ENCODE measurements at places on chromosomes 6 and 20.

GRCh38 chr6:90442366-90442765 is 144.5 kb downstream of the MAP3K7 start:
- DNase-seq, result no peak

DNA sequence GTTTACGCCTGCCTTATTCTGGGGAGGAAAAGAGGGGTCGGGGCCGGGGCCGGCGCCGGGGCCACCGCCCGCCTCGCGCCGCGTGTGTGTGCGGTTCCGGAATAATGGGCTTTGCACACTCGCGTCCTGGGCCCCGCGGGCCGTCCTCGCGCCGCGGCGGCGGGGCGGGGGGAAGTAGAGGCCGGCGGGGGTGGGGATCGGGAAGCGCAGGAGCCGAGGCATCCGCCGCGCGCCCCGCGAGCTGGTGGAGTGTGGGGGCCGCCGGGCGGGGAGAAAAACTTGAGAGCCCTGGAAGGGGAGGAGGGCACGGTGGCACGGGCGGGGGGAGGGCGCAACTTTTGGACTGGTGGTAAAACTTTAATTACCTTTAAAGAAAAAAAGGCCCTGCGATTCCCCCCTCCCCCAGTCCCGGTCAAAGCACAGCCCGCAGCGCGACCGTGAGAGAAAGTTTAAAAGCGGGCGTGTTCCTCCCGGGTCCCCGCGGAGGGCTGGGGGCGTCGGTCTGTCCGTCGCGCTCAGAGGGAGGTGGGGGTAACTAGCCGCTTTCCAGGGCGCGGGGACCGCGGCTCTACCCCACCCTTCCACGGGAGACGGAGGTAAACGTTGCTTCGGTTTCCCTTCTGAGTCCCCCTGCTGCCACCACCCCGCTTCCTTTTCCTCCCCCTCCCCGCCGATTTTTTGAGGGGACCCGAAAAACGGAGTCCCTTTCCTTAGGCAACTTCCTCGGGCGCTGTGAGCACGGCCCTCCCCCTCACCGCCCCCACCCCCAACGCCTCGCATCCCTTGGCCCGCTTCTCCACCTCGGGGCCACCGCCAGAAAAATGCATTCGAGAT is 1.9 kb downstream of the L3MBTL3 start:
- DNase-seq, result peak; percentile 41

DNA sequence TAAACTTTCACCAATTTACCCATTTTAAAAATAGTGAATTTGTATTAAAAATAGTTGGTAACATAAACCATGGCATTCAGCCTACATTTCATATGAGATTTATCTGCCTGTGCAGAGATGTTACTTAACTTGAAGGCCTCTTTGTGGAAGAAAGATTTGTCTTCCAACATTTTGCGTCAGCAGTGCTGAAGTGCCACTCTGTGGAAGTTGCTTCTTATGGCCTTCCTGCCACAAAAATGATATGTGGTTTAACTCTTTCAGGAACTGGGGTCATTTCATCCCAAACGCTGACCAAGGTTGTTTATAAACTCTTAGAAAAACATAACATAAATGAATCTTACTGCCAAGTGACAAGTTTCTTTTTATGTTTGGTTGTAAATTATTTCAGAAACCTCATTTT is 246.8 kb downstream of the ARID1B start:
- DNase-seq, result no peak

DNA sequence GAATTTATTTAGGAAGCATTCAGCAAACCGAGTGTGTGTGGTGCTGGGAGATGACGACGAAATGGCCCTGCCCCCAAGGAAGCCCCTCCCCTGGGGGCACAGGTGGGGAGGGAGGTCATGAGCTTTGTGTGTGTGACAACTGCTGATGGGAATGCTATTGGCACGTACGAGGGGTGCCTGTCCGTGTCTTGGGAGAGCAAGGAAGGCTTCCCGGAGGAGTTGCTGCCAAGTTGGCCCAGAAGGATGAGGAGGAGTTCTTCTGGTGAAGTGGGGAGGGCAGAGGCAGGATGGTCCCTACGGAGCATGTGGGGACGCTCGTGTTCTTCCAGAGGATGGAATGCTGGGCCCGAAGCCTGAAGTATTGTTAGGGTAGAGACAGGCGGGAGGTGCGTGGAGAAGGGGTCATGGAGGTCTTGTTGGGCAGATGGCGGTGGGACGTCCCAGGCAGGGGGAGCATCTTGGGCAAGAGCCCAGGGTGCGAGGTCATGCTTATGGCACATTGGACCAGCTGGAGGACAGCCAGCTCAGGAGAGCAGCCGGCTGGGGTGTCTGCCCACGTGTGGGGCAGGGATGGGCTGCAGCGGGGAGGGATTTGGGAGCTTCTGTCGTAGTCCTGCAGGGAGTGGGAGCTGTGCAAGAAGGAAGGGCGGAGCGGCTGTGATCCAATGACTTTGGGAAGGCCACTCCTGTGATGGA is 46.1 kb downstream of the SYNJ2 start:
- DNase-seq, result no peak

- no peak for DNase-seq
These were observed 48.2 kb upstream of the BEND6 start for GRCh38 chr6:56906752-56907151.

GRCh38 chr20:43838703-43839060 is 76.0 kb upstream of the TOX2 start:
- no peak for DNase-seq

DNA sequence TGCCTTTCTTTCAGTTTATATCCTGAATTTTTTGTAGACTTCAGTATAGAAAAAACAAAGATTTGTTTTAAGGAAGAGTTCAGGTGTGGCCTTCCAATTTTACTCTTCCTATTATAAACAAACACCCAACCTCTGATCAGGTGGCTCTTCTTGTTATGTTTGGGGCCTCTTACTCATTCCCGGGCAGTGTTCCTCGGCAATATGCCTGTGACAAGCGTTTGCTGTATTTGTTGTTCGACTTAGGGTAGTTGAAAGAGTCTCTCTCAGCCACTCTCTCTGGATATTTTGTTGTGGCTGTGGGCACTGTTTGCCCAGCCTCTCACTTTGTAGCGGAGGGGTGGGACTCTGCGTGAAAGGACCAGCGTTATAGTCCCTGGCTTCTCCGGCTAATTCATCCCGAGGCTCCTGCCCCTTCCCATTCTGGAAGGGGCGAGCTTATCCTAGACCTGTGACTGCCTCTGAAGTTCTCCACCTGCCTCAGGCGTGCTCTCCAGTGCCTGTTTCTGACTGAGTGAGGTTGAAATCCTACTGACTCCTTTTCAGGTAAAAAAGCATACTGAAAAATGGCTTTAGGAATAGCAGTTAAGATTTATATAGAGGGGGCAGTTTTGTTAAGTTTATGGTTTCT is 97.4 kb downstream of the PLCB4 start:
- no peak for DNase-seq

GRCh38 chr20:32436142-32436861 is 78.2 kb downstream of the ASXL1 start:
- no peak for DNase-seq

DNA sequence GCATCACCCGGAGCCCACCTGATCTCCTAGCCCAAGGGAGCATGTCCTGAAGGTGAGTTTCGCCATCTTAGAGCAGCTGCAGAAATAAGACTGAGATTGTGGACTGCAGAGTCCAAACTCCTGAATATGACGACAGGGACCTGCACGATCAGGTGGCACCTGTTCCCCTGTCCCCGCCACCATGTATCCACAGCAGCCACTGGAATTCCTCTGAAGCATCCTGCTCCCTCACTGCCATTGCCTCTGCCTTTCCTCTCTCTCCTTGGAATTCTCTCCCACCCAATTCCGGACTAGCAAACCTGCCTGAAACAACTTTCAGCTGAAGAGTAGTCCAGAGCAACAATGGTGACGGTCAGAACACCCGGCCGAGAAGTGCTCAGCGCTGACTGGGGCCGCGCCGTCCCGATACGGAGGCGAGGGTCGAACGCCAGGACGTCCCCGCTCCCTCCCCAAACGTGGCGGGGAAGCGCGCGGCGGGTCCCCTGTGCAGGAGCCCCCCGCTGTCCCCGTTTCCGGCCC is 694 bp upstream of the FAM120B start:
- no peak for DNase-seq

DNA sequence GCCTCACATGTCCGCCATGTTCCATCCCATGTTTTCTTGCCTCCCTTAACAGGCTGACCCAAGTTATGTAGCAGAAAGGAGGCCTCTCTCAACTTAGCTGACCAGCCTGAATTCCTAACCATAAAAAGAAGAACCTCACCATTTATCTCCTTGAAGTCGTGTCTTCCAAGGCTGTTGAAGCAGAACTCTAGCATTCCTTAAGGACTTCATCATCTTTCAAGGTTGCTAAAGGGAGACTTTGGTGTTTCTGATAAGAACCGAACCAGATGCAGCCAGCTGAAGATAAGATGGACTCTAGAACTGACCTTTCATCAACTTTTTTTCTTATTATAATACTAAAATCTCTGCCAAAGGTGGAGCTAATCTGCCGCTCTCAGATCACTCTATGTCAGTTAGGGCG is 571.7 kb upstream of the SLC35B3 start:
- no peak for DNase-seq

GRCh38 chr6:143821359-143821758 is 21.8 kb upstream of the LTV1 start:
- DNase-seq, result no peak

DNA sequence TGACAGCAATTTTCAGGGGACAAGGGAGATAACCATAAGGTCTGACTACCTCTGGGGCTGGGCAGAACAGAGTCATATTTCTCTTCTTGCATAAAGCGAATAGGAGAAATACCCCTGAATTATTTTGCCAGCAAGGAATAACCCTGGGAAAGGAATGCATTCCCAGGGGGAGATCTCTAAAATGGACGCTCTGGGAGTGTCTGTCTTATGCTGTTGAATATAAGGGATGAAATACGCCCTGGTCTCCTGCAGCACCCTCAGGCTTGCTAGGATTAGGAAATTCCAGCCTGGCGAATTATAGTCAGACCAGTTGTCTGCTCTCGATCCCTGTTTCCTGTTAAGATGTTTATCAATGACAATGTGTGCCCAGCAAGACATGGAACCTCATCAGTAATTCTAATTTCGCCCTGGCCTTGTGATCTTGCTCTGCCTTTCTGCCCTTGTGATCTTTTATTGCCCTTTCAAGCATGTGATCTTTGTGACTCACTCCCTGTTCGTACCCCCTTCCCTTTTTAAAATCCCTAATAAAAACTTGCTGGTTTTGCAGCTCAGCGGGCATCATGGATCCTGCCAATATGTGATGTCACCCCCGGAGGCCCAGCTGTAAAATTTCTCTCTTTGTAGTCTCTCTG is 221.6 kb upstream of the HS3ST5 start:
- DNase-seq, result no peak

- DNase-seq, result no peak
These were observed 7.6 kb downstream of the TRPC4AP start for GRCh38 chr20:35084998-35085397.

GRCh38 chr20:33622705-33623365 is 39.3 kb upstream of the C20orf144 start:
- DNase-seq, result no peak

- no peak for DNase-seq
These were observed 5.9 kb downstream of the OSTM1 start for GRCh38 chr6:108068618-108069017.
